Pulmonary artery endothelial cell (primary cell): ENCODE measurements at places on chromosomes 7 and 10.

GRCh38 chr7:48011323-48011722 is 17.6 kb downstream of the SUN3 start:
- no peak for DNase-seq

GRCh38 chr7:4225361-4225771 is 456.7 kb upstream of the FOXK1 start:
- DNase-seq: no peak

DNA sequence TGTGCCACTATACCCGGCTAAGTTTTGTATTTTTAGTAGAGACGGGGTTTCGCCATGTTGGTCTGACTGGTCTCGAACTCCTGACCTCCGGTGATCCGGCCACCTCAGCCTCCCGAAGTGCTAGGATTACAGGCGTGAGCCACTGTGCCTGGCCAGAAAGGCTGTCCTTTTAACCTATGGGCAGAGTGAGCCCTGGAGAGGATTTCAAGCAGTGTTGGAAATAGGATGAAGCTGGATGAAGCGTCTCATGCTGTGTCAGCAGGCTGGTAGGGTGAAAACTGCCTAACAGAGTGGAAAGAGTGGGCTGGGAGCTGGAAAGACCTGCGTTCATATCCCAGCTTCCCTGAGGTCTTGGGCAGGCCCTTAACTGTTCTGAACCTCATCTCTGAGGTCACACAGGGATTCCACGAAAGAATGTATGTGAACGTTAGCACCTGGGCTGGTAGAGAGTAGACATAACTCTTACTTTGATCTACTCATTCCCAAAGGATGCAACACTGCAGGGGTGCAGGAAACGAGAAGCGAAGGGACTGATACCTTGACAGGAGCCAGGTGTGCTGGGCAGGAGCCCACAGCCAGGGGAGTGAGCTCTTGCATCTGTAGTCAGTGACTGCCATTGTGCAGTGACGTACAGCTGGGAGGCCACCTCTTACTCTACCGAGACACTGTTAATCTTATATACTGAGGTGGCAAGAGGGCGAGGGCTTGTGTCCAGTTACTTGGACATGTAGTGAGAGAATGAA is 34.1 kb downstream of the WBP1L start:
- no peak for DNase-seq

DNA sequence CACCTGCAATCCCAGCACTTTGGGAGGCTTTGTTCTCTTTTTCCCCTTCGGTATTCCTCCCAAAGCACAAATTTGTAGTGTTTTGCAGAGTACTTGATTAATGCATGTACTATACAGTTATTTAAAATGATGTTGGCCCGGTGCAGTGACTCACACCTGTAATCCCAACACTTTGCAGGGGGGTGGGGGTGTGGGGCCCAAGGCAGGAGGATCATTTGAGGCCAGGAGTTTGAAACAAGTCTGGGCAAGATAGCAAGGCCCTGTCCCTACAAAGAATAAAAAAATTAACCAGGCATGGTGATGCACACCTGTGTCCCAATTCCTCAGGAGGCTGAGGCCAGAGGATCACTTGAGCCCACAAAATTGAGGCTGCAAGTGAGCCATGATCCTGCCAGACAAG is 26.8 kb upstream of the FOXK1 start:
- DNase-seq: no peak

DNA sequence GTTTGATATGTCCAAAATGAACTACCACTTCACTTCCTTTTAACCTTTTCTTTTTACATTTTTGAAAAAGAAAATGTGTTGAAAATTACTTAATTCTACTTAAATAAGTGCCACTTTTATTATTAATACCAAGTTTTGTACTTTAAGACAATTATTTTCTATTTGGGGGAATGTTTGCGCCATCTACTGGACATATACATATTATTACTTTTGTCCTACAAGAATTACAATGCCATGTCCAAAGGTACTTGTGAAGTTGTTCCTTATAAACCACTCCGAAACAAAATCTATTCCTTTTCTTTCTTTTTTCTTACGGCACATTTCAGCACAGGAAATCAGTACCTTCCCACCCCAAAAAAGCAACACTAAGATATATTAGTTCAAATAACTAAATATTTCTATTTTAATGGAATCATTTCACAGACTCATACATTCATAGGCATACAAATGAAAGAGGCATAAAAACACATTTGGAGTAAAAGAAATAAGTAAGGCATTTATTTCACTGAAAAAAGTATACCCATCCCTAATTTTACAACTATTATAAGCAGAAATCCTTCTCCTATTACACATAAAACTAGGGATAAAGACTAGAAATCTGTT is 169.9 kb downstream of the RNF133 start:
- DNase-seq: peak; percentile 3

DNA sequence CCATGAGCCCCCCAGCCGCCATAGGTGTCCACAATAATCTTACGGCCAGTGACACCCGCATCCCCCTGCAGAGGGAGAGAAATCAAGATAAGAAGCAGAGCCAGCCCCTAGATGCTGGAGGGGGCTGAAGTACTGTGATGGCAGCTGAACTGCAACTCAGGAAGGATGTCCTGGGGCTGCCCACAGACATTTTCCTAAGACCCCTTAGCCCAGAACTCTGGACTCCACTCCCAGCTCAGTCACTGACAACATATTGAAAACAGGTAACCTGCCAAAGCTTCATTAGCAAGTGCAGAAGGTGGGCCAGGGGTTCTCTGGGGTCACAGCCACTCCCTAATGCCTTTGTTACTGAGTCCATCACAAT is 14.3 kb downstream of the MAT1A start:
- no peak for DNase-seq

- no peak for DNase-seq
Measured at GRCh38 chr7:28503396-28503795, 91.1 kb downstream of the CREB5 start.

DNA sequence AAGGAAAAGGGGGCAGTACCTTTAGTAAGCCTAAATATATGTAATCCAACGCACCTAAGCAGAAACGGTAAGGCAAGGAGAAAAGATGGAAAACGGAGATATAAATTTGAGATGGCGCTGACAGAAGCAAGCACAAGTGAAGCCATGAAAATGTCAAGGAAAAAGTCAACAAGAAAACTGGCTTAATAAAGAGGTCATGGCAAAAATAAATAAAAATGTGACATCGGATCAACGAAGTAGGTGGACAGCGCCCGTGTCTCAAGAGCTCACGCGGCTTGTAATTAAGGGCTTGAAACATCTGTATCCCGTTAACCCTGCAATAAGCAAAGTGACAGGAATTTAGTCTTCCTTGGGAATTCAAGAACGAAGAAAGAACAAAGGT is 611 bp downstream of the NDUFA5 start:
- DNase-seq: no peak

GRCh38 chr7:143934526-143935325 is at the start of gene OR2F2:
Gene OR2F2 (plus strand): TSS chr7:143935233. CDS start chr7:143935233, 0 bp downstream.
- DNase-seq: no peak

DNA sequence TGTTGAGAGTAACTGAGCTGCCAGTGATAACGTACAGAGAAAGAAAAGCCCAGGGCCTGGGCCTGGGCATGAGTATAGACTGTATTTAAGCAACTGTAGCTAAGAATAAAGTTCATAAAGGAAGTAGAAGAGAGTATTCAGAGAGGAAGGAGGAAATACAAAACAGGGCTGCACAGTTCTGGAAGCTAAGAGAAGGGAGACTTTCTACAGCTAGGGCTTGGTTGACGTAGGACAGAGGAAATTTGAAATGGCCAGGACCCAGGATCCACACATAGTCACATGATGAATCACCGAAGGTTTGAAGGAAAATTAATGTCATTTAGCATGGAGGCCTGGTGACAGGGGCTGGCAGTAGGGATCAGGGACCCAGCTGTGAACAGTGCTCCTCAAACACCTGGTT is 66.7 kb downstream of the ARL4A start:
- DNase-seq: no peak

DNA sequence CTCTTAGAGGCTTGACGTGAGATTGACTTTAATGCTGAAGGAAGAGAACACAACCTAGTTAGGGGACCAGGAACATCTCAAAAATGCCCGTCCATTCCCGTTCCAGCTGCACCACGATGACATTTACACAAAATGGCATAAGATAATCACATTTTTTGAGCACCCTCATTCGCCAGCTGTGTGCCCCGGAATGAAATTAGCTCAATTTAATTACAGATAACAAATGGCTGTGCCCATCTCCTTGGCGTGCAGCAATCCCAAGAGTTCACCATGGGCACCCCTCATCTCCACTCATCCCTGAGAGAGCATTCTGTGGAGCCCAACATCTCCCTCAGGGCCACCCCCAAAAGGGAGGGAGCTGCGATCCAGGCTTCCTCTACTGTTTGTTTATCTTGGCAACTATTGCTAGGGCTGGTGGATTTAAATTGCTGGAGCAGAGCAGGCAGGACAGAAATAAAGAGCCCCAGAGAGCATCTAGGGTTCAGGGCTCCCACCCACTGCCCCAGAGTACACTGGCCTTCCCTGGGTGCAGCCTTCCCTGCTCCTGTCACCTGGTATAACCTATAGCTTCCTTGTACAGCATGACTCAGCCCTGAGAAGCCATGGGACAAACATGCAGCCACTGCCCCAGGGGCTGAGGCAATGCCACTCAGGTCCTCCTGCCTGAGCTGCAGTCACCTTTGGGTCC is 263.5 kb downstream of the ZEB1 start:
- no peak for DNase-seq

- DNase-seq: no peak
Measured at GRCh38 chr10:3526727-3527501, 258.1 kb downstream of the KLF6 start.

- no peak for DNase-seq
Measured at GRCh38 chr7:17155529-17155928, 142.9 kb upstream of the AHR start.

DNA sequence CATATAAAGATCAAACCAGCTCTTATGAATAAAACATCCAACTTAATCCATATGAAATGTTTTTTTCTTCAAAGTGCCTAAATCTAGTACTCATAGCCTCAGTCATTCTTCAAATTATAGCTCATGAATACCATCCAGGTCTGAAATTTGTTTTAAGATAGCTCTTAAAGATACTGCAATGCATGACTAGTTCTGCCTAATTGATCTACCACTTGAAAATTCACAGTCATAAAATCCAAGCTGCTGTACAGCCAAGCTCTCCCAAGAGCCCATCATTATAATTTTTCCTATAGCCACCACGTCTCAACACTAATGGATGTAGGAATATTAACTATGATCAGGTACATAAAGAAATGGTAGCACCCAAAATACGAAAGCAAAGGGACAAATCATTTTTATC is 87.9 kb upstream of the RNF148 start:
- no peak for DNase-seq

DNA sequence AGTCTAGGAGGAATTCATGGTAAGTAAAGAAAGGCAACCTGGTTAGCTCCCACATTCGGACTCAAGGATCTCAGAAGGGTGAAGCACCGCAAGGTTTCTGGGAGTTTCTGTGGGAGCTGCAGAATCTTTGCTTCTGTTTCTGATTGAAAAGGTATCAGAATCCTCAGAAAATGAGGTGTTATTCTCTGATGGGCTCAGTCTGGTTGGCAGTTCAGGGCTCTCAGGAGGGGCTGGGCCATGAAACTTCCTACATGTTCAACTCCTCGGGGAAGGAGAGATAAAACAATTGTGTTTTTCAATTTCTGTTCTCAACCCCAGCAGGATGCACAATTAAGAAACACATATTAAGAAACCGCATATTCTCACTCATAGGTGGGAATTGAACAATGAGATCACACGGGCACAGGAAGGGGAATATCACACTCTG is 9.1 kb downstream of the OR2A7 start:
- DNase-seq: no peak

GRCh38 chr7:65390588-65390987 is 16.9 kb downstream of the ZNF92 start:
- no peak for DNase-seq

DNA sequence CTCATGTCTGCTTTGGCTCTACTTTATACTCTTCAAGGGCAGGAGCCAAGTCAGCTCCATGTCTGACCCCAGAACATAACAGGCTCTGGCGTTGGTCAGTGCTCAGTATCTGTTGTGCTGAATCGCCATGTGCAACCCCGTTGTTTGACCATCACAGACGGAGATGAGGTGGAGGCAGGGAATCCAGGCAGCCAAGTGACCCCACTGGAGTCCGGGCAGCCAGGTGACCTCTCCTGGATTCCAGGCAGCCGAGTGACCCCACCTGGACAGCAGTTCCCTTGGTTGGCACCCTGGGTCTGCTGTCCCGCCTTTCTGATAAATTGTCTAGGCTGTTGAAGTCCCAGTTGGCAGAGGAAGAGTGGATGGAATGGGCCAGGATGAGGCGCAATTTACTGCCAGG is 232.2 kb downstream of the TCERG1L start:
- no peak for DNase-seq

DNA sequence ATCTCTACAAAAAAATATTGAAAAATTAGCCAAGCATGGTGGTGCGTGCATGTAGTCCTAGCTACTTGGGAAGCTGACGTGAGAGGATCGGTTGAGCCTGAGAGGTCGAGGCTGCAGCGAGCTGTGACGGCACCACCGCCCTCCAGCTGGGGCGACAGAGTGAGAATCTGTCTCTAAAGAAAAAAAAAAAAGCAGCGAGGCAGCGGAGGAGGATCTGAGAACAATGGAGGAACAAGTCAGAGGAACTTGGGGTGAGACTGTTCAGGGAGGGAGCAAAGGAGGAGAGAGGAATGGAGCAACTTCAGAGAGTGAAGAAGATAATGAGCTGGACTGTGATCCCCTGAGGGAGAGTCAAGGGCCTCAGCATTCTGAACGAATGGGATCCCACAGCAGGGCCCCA is 85.4 kb downstream of the MKX start:
- DNase-seq: no peak

- no peak for DNase-seq
Measured at GRCh38 chr7:50409856-50410745, 40.0 kb downstream of the FIGNL1 start.

DNA sequence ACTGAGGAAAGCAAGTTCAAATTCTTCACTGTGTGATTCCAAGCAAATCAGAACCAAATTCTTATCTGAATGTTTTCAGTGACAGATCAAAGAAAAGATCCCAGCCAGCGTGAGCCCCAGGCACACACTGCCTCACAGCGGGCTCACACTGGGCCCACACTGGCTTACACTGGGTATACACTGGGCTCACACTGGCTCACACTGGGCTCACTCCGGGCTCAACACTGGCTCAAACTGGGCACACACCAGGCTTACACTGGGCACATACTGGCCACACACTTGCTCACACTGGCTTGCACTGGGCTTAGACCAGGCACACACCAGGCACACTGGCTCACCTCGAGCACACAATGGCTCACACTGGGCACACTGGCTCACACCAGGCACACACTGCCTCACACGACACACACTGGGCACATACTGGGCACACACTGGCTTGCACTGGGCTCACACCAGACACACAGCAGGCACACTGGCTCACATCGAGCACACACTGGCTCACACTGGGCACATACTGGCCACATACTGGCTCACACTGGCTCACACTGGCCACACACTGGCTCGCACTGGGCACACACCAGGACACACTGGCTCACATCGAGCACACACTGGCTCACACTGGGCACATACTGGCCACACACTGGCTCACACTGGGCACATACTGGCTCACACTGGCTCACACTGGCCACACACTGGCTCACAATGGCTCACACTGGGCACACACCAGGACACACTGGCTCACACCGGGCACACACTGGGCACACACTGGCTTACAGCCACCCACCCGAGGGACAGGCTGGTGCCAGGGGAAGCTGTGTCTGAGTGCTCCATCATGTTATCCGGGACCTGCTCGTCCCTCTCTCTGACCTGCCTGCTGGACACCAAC is 156.3 kb downstream of the PTPRN2 start:
- no peak for DNase-seq
